ENCODE measurements at places on chromosomes 5 and 9.

- no peak for DNase-seq
These were observed 929.5 kb upstream of the C9orf72 start for GRCh38 chr9:28502741-28503140.

- DNase-seq = no peak
These were observed 7.3 kb upstream of the FOXB2 start for GRCh38 chr9:77011973-77012821.

GRCh38 chr9:31683116-31683515, 701.3 kb upstream of the ACO1 start:
- no peak for DNase-seq

DNA sequence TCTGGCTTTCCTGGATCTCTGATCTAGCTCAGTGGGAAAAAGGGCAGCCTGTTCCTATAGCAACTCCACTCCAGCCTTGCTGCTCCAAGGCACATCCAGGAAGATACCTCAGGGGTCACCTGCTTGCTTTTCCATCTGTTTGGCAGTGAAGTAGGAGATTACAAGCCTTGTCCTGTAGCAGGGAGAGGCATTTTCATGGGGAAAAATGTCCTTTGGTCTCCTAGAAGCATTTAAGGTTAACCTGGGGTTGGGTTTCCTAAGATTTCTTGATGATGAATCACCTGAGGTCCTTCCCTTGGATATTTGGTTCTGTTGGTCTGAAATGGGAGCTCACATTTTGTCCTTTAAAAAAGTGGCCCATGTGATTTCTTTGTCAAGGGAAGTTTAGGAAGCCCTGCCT, 1.5 kb upstream of the TMEM174 start:
- no peak for DNase-seq

DNA sequence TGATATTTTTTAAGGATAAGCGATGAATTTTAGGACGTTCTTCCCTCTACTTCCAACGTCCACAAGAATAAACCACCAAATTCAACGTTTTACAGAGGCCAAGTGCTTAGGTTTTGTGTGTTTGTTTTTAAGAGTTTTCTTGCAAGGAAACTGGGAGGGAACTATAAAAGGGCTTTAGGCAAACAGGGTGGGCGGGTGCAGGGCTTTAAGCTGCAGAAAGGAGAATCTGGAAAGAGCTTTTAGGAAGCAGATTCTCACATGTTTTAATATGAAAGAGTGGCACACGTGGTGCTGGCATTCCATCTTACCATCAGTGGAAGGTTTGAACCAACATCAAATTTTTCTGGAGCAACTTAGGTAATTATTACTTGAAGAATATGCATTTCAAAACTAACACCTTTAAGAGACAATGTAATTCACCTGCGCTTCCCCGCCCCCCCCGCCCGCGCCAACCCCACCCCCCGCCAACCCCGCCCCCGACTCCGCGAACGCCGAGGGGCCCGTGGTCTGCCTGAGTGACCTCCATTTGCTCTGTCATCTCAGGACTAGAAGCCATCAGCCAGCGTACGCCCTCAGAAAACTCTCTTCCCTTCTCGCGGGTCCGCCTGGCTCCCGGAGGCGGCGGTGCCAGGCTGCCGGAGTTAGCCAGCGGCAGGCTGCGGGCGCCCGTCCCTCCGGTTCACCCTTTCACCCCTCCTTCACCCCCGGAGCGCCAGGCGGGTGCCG, 911 bp upstream of the PIK3R1 start:
- DNase-seq = no peak

DNA sequence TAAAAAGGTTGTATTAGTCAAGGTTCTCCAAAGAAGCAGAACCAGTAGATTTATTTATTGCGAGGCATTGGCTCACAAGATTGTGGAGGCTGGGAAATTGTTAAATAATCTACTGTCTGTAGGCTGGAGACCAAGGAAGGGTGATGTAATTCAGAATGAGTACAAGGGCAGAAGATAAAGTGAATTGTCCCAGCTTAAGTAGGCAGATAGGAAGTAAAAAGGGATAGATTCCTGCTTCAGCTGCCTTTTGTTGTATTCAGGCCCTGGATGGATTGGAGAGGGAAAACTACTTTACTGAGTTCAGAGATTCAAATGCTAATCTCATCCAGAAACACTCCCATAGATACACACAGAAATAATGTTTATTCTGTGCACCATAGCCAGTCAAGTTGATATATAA, 301.1 kb downstream of the CYLC2 start:
- DNase-seq = no peak

GRCh38 chr9:136229096-136230065, 16.2 kb downstream of the QSOX2 start:
- DNase-seq = no peak

DNA sequence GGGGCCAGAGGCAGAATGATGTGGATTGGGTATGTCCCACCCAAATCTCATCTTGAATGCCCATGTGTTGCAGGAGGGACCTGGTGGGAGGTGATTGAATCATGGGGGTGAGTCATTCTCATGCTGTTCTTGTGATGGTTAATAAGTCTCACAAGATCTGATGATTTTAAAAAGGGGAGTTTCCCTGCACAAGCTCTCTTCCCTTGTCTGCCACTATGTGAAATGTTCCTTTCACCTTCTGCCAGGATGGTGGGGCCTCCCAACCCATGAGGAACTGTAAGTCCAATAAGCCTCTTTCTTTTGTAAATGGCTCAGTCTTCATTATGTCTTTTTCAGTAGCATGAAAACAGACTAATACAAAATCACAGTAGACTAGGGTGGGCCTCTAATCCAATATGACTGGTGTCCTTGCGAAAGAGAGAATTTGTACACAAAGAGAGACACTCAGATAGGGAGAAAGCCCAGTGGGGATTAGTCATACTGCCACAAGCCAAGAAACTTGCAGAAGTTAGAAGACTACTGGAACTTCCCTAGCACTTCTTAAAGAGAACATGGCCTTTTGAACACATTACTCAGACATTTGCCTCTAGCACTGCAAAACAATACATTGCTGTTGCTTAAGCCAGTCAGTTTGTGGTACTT, 68.4 kb downstream of the ANXA1 start:
- DNase-seq = no peak

- no peak for DNase-seq
These were observed 34.6 kb upstream of the CCL21 start for GRCh38 chr9:34744295-34745221.

- DNase-seq = no peak
These were observed 102.6 kb downstream of the PDE4D start for GRCh38 chr5:59790776-59791475.

- DNase-seq = no peak
These were observed 79.0 kb downstream of the MACROH2A1 start for GRCh38 chr5:135319928-135320606.

GRCh38 chr5:117205894-117206293, 631.3 kb upstream of the SEMA6A start:
- no peak for DNase-seq

DNA sequence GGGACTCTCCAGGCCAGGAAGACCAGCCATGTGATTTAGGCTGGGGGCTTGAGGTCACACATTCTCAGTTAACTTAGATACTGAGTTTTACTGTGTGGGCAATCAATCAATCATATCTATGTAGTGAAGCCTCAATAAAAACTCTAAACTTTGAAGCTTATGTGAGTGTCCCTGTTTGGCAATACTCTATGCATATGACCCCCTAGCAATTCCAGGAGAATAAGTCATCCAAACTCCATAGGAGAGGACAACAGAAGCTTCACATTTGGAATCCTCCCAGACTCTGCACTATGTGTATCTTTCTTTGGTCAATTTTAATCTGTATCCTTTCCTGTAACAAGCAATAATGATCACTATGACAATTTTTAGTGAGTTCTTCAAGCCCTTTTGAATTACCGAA, 216.8 kb upstream of the RGMB start:
- DNase-seq = no peak

DNA sequence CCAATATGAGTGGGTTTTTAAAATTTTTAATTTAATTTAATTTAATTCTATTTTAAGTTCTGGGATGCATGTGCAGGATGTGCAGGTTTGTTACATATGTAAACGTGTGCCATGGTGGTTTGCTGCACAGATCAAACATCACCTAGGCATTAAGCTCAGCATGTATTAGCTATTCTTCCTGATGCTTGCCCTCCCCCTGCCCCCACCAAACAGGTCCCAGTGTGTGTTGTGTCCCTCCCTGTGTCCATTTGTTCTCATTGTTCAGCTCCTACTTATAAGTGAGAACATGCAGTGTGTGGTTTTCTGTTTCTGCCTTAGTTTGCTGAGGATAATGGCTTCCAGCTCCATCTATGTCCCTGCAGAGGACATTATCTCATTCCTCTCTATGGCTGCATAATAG, 35.0 kb upstream of the ANKRD33B start:
- DNase-seq = no peak

- DNase-seq = no peak
These were observed 88.7 kb downstream of the PIP5K1B start for GRCh38 chr9:68793605-68794343.

GRCh38 chr5:135478938-135479337, 26.8 kb upstream of the TIFAB start:
- no peak for DNase-seq

DNA sequence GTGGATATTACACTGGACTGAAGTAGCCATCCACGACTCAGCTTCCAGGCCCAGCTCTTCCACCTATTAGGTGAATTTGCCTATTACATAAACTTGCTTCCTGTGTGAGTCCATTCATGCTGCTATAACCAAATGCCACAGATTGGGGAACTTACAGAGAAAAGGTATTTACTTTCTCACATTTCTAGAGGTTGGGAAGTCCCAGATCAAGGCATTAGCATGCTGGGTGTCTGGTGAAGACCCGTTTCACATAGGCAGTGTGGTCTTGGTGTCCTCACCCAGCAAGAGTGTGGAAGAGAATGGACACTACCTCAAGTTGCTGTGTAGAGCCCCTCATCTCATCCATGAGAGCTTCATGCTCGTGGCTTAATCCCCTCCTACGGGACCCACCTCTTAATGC, 282.6 kb downstream of the IRX1 start:
- no peak for DNase-seq

DNA sequence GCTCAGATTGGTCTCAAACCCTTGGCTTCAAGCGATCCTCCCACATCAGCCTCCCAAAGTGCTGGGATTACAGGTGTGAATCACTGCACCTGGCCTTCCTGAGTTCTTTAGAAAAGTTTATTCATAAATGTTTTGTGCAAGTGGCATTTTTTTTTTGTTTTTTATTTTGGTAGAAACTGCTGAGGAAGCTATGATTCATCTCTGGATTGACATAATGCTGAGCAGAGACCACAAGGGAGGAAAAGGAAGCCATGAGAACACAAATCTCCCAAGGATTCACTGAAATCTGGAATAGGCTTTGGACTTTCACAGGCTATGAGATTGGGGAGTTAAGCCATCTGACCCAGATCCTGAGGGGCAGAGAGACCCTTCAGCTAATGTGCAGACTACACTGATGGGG, 3.4 kb upstream of the SLC46A2 start:
- DNase-seq = no peak

DNA sequence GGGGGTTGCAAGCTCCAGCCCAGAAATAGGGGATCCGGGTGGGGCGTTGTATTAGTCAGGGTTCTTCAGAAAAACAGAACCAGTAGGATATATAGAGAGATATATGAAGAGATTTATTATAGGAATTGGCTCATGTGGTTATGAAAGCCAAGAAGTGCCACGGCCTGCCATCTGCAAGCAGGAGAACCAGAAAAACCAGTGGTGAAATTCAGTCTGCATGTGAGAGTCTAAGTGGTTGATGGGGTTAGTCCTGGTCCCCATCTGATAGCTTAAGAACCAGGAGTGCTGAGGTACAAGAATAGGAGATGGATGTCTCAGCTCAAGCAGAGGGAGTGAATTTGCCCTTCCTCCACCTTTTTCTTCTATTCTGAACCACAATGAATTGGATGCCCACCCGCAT, 123.4 kb upstream of the APC start:
- no peak for DNase-seq

DNA sequence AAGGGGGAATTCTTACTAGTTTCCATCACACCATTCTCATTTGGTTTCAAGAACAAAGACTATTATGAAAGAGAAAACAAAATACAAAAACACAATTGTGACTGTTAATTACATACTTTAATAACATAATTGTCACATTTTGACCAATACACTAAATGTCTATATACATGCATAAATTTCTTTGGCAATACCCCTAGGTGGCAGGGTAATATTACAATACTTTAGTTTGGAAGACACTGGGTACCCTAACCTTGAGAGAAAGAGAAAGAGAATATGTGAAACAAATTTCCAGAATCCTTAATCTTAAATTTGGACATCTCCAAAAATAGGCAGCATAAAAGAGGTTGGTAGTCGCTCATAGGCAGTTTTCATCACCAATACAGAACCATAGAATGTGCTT, 619.6 kb upstream of the ADAMTS16 start:
- DNase-seq = no peak

GRCh38 chr9:2227144-2227867, 212.2 kb downstream of the SMARCA2 start:
- DNase-seq = no peak

DNA sequence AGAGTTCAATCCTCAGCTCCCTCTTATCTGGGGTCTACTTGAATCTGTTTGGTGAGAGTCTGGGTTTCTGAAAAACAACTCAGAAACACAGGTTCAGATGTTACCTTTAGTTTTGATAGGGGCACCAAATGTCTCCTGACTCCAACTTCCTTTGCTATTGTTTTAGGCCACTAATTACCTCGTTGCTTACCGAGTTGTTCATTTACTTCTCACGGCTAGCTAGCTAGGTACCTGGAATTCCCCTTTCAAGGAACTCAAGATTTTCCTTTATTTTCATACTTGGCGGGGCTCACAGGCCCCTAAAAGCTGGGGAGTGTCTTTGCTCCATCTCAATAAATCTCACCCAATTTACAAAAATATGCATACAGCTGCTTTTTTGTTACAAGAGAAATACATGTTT, 111.4 kb downstream of the SLC28A3 start:
- no peak for DNase-seq
